Stimulated activated naive CD8-positive, alpha-beta T cell treated with anti-CD3 and anti-CD28 coated beads, Interleukin-15, Interleukin-2, amounts not matched to agents 100 U/mL and 50 U/mL, for 24 hours (primary cell): ENCODE measurements at places on chromosomes 5 and 9.

GRCh38 chr9:121268598-121268850 lies 562 bp downstream of the GSN start:
- no peak for DNase-seq

DNA sequence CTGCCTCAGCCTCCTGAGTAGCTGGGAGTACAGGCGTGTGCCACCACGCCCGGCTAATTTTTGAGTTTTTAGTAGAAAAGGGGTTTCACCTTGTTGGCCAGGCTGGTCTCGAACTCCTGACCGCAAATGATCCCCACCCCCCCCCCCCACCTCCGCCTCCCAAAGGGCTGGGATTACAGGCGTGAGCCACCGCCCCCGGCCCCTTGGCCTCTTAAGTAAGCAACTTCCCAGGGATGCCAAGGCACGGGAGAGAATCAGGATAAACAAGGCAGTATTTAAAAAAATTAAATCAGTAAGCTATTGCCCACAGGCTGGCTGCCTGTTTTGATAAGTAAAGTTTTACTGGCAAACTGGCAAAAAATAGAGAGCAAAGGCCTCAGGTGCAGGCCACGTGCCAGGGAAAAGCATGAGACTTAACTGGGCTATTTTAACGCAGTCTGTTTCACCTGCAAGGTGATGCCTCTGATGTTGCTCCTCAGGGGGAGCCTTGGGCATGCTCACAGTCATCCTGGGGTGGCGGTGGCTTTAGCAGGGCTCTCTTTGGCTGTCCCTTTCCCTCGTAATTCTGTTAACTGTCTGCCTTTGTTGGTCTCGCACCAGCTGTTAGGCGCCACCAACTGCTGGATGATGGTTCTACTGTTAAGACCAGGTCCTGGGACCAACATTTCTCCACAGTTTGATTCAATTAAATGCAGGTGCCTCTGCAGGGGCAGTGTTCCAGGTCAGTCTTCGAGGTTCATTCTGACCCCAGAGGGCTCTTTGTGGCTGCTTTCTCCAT lies 19.4 kb upstream of the RNF130 start:
- DNase-seq, result peak; percentile 25

- DNase-seq, result no peak
Measured at GRCh38 chr5:848671-849111, 2.1 kb downstream of the ZDHHC11 start.

DNA sequence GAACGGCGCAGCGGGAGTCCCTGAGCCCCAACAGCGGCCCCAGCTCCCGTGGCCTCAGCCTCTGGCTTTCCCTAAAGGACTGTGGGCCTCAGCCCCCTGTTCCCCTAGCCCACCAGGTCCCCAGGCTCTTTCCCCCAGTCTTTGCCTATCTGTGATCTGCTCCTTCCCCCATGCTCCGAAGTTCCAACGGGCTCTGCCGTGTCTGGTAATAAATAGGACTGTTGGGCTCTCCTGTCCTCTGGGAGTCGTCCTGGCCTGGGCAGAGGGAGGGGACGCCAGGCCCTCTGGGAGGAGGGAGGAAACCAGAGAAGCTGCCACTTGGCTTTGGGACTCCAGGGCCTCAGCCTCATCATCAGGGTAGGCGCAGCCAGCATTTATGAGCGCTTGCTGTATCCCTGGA lies 28.1 kb downstream of the ADGRD2 start:
- DNase-seq, result no peak

DNA sequence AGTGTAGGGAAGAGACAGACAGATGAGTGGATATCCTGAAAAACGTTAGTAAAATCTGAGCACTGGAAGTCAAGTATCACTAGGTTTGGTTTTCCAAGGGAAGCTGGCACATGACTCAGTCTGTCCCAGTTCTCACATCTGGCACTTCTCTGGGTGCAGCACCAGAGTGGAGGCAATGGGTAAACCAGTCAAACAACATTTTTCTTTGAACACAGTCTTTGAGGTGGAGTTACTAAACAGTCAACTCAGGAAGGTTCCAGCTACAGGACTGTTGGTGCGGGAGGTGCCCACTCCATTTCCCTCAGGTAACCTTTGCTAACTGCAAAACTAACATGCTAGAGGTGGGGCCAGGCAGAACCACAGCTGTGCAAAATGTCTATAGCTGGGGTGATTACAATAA lies 301.4 kb upstream of the RFX3 start:
- no peak for DNase-seq

DNA sequence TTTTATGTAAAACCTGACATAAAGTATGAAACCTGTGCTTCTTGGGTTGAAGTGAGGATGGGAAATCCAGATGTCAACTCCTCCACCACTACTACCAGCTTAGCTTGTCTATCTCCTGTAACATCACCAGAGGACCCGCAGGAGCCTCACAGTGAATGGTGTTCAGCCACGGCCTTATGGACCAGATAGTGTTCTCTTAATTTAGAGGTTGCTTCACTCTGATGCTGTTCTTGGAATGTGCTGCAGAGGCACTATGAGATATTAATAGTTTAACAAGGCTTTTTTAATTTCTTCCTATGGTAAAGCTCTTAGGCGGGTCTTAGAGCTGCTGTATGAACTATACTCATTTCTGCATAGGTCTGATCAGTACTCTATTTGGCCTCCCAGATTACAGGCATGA lies 27.9 kb downstream of the NFX1 start:
- DNase-seq, result no peak

DNA sequence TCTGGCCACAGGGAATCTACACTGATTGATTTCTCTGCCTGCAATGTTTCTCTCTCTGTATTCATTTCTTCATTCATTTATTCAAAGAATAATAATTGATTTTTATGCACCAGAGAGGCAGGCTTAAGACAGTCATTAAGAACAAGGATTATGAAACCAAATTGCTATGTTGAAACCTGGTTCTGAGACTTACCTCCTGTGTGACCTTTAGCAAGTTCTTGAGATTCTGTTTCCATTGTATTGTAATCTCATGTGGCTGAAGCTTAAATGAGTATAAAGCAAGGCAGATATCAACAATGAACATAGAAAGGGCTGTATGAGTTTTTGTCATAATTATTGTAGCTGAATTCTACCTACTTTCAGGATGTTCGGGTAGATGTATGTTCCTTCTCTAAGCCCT lies 129.6 kb upstream of the GRIA1 start:
- DNase-seq, result no peak

DNA sequence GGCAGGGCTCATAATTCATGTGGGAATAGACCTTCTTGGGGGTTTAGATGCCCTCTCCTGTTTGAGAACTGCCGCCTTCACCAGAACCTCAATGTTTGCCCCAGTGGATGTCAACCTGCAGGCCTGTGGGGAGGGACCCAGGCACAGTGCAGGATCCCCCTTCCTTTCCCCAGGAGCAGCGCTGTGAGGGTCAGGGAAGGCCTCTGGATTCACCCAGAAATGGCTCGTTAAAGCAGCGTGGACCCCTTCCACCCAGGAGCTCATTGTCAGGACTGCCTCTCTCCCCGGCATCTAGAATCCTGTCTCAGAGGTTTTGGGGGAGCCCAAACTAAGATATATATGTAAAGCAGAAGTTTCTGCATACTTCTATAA lies 188.3 kb downstream of the GADD45G start:
- DNase-seq, result no peak

DNA sequence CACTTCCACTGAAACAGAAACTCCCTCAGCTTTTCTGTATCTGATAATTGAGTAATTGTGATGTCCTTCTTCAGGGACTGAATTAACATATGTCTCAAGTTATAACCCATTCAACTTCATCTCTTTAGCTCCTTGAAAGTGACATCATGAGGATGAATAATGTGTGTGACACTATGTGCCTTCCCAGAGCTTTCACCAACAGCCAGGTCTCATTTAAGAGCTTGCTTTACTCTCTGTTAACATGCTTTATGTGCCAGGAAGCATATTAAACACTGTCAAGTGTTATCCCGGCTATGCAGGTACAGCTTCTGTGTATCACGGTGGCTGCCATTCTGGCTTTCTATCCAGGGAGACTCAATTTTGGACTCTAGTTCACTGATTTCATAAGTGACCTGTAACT lies 799.9 kb downstream of the CDH12 start:
- DNase-seq, result no peak

- no peak for DNase-seq
Measured at GRCh38 chr5:1121891-1122290, 10.0 kb upstream of the SLC12A7 start.

DNA sequence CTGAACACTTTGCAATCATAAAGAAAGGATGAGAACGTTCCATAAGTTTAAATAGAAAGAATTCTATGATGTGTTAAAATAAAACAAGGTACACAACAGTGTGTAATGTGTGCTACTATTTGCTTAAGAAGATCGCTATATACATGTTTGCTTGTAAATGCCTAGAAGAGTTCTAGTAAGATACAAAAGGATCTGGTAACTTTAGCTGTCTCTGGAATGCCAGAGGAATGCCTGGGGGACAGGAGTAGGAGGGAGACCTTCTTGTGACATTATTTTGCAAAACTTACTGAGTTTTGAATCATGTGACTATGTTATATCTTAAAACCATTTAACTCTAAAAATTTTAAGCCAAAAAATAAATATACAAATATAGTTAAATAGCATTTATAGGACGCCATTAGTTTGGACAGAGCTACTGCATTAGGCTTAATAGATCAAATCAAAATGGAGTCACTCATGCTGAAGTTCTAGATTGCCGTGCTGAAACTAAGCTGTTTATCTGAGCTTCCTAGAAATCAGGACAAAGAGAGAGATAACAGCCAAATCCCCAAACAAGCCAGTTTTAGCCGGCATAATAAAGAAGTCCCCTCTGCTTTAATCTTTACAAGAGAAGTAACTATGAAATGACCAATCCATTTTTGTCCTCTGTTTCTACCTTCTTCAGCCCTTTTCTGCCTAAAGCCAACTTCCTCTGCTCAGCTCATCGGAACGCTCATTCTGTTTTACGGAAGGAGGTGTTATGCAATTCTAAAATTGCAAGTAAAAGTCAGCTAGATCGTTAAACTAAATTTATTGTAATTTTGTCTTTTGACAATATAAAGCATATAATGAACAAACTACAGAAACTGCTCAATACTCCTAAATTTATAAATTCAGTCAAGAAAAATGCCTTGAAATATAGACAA lies 44.8 kb downstream of the LIX1 start:
- no peak for DNase-seq

- no peak for DNase-seq
Measured at GRCh38 chr9:23669776-23670175, 156.3 kb downstream of the ELAVL2 start.
